CD4-positive, alpha-beta T cell treated with Interleukin-12 subunit alpha and Interleukin-12 subunit beta, for 1 hour (primary cell): ENCODE measurements at places on chromosomes 13 and 19.

DNA sequence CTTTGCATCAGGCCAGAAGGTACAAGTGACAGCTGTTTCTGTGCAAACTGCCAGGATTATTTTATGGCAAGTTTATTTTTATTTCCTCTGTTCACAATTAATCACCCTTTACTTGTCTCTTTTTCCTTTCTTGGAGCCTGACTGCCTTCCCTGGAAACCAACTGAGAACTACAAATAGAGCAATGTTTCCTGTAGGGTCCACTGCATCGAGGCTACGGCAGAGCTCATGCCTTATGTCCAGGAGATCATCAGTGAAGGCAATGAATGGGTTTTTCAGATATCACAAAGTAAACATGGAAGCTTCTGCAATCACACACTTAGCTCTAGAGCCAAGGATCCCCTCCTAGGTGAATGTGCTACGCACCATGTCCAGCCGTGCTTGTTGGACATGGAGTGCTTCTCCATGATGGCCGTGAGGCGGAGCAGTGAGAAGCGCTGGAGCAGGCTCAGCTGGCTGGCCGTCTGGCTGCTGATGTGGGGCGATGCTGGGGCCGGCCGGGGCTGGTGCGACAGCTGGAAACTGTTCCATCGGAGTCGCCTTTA is 110.9 kb downstream of the KL start:
- no peak for DNase-seq

- no peak for DNase-seq
Measured at GRCh38 chr13:106213028-106213757, 322.3 kb downstream of the EFNB2 start.

- DNase-seq: no peak
Measured at GRCh38 chr13:109151255-109151654, 521.8 kb downstream of the MYO16 start.

GRCh38 chr13:44449999-44450821 is 76.6 kb downstream of the SERP2 start:
- DNase-seq: no peak

GRCh38 chr19:4241824-4242430 is 5.0 kb upstream of the YJU2 start:
- no peak for DNase-seq

- DNase-seq: no peak
Measured at GRCh38 chr19:38699027-38699346, 45.3 kb downstream of the CAPN12 start.

DNA sequence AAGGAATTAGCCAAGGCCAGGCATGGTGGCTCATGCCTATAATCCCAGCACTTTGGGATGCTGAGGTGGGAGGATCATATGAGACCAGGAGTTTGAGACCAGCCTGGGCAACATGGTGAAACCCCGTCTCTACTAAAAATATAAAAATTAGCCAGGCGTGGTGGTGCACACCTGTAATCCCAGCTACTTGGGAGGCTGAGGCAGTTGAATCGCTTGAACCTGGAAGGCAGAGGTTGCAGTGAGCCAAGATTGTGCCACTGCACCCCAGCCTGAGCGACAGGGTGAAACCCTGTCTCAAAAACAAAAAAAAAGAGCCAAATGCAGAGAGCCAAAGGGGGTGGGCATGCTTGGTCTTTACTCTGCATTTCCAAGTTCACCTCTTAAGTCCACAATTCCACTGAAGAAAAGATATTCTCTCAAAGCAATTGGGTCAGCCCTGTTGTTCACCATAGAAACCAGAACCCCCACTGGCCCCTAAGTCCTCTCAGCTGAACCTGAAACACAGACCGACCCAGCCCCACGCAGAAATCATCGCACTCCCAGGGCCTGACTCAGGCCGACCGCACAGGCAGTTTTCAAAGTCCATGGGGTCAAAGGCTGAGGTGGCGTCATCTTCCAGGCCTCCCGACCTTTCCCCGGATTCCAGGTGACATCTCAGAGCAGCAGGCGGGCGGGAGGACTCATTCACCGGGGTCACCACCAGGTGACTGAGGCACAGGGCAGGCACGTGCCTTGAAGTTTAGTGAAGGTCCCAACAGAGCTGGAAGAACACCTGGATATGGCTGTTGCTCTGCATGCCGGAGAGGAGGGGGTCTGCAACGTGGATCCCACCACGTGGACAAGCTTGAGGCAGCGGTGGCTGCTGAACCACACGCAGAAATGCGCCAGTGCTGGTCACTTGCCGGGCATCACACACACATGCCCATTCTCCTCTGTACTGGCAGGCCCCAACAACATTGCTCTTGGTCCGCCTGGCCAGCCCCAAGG is 33.1 kb downstream of the SLC25A42 start:
- DNase-seq: no peak

DNA sequence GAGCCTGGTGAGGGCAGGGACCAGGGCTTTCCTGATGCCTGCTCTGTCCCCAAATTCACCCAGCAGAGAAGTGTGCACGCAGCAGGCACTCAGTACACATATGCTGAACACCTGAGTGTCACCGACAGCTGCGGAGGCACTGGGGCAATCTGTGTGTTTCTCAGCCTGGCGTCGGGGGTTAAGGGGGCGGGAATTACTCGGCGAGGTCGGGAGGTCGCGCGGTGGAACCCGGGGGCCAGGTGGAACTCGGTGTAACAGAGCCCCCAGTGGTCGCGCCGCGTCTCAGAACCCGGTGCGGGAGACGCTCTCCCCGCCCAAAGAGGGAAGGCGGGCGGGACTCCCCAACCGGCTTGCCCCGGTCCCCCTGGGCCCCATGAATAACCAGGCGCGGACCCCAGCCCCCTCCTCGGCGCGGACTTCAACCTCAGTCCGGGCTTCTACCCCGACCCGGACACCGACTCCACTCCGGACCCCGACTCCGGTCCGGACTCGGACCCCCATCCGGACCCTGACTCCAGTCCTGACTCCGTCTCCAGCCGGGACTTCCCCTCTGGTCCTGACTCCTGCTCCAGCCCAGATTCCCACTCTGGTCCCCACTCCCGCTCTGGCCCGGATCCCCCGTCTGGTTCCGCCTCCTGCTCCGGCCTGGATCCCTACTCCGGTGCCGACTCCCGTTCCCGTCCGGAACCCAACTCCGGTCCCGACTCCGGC is at the start of gene SELENOV:
Gene SELENOV, plus strand, starts transcription at position 300 of the 711 bp plus-strand sequence. Its CDS starts 74 bp downstream, at position 374.
- DNase-seq: peak; percentile 15

GRCh38 chr19:5054551-5055456 is 85.9 kb downstream of the KDM4B start:
- DNase-seq: no peak

DNA sequence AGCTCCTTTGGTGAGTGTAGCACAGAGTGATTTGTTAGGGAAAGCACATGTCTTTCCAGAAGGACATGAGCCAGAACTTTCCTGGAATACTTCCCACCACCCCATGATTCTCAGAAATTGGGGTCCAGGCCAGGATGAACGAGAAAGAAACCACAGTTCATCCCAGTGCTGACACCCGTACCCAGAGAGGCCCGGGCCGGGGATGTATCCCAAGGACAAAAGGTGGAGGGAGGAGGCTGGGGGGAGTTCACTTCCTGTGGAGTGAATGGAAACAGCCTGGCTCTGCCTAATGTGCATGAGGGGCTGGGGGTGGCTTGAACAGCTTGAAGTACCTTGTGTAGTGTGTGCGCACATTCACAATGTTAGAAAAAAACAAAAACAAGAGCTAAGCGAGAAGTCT is 47.5 kb downstream of the CDADC1 start:
- DNase-seq: no peak

DNA sequence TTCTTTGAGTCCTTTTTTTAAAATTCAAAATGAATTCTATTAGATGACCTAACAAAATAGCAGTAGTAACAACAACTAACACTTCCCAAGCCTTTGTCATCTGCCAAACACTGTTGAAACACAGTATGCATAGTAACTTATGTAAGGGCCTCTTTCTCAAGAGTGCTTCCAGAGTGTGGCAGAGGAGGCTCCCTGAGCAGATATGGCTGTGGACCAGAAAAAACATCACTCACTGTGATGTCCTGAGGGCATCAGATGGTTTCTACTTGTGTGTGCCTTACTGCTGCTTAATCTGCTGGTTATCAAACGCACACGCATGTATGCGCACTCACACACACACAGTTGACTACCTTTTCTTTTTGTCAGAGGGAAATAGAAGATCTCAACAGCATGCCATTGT is 110.8 kb downstream of the DLEU7 start:
- no peak for DNase-seq

- DNase-seq: peak; percentile 30
Measured at GRCh38 chr19:18596752-18597157, 8.2 kb downstream of the REX1BD start.

DNA sequence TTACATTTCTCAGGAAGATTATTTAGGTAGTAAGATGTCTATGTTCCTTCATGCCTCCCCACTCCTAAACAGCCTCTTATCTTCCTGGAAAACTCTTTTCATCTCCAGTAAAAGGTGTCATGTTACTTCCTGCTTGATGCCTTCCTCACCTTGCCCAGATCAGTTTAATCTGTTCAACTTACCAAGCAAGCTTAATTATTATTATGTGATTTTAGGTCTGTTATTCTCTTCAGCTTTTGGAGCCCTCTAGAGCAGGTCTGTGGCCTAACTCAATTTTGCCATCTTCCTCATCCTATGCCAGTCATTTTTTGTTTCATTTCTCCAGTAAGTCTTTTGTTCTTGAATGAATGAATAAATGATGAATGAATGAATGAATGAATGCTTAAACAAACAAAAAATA is 528.4 kb downstream of the DCT start:
- DNase-seq: no peak

GRCh38 chr13:36329361-36329760 is 16.8 kb downstream of the SPART start:
- no peak for DNase-seq

DNA sequence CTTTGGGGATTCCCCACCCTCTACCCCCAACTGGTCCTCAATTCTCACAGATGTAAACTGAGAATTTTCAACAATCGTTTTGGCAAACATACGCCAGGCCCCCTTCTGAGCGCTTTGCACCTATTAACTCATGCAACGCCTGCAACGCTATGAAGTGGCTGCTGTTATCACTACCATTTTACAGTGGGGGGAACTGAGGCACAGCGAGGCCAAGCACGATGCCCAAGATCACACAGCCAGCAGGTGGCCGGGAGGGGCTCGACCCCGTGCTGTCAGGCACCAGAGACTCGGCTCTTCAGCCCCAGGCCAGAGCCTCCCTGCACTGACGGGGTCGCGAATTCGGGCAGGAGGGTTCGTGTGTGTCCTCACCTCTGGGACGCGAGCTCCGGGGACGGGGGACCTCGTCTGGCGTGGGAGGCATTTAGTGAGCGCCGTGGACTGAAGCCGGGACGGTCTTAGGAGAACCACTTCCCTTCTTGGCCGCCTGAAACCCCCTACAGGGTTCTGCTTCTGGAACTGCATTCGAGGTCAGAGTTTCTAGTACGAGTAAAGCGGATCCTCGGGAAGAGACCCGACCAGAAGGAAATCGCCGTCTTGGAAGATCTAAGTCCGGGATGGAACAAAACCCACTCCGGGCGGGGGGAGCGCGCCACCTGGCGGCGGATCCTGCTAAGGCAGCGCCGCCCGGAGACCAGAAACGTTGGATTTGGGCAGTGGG is 21.0 kb downstream of the ZNF114 start:
- peak; percentile 60 for DNase-seq

- no peak for DNase-seq
Measured at GRCh38 chr13:90445179-90445578, 902.3 kb upstream of the MIR17HG start.

DNA sequence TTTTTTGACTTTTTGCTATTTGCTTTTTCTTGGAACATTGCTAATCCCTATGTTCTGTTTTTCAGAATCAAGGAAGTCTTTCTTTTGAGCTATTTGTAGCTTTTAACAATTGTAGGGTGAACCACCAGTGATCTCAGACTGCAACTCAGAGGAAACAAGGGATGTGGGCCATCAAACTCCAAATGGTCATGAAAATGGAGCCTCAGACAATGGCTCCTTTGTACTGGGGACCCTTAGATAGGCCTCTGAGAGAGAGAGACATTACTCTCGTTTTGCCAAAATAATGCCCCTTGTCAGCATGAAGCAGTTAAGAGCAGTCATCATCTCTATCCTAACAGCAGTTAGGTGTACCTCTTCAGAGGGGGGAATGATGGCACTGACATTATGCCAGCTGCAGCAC is 56.4 kb upstream of the GJB6 start:
- no peak for DNase-seq

DNA sequence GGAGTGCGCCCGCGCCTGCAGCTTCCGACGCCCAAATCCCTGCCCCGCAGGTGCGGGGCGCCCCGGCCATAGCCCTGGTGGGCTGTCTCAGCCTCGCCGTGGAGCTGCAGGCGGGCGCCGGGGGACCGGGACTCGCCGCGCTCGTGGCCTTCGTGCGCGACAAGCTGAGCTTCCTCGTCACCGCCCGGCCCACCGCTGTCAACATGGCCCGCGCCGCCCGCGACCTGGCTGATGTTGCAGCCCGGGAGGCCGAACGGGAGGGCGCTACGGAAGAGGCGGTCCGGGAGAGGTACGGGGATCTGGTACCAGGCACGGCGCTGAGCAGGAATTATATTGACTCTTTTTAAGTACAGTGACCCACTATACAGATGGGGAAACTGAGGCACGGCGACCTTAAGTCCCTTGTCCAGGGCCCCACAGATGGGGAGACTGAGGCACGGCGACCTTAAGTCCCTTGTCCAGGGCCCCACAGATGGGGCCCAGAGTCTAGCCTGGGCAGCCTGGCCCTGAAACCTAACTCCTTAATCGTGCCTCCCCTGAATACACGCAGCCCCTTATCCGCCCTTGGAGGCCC is 586 bp downstream of the MRI1 start:
- DNase-seq: peak; percentile 27

DNA sequence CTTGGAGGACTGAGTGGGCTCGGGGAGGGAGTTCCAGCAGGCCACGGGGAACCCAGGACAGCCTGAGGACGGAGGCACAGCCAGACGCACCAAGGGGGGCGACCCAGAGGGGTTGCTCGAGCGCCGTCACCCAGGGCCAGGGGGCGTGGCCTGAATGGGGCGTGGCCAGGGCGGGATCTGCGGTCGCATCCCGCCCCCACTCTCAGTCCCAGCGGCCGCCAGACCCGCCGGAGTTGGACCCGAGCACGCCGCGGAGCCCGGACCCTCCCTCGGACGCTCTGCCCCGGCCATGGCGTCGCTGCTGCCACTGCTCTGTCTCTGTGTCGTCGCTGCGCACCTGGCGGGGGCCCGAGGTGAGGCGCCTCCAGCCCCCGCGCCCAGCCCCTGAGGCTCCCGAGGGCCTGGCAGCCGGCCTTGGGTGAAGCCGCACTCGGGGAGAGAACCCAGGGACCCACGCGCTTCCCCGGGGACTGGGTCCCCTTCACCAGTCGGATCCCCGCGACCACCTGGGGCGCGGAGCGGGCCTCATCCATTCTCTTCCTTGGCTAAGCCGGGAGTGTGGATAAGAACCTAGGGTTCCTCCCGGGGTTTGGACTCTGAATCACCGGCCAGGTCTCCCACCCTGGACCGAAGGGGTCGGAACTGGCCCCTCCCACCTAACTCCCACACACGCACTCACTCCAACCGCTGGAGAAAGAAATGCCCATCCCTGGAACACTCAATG is at the start of gene CILP2:
Gene CILP2, plus strand, starts transcription at position 205 of the 724 bp plus-strand sequence. Its CDS starts 85 bp downstream, at position 290.
- DNase-seq: peak; percentile 49
